Mesendoderm (in vitro differentiated cells): ENCODE measurements at places on chromosomes 6 and 20.

DNA sequence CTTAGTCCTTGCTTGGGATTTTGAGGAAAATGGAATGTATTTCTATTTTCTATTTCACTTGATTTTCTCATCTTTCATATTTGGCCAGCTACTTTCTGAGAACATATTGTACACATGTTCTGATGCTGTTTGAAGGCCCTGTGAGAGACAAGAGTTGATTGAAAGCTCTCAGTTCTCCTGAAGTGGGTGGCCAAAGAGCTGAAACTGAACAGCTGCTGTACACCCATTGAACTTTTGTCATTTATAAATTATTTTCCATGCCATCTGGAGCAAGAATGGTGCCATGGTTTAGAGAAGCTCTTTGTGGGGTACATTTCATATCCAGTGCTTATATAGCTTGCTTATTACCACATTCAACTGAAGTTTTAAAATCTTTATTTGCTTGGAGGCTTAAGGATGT lies 298.3 kb downstream of the PRL start:
- DNase-seq: no peak

DNA sequence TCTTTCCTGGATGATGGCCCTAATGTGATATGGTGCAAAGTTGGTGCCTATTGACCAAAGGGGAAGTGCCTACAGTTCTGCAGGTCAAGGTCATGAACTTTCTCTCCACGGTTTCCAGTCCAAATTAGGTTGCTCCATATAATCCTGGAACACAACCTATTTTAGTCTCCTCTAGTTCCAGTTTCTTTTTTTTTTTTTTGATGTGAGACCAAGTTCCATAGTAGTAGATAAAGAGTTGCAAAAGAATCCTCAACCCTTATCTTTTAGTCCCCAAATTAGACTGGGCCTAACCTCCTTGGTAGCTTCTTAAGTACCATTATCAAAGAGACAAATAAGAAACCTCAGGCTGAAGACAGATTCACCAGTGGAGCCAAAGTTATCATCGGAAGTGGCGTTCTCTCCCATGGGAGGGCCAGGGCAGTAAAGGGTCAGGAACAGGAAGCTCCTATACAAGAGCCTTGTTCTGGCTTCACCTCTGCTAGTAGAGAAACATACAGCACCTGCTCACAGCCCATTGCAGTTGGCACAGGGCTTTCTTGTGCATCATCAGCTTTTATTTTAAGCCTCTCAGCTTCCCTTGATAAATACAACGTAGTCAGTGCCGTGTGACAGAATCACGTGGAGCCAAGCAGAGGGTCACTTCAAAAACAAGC lies 132.2 kb upstream of the RREB1 start:
- DNase-seq: no peak

- DNase-seq: no peak
Measured at GRCh38 chr6:43671011-43671800, 16.4 kb downstream of the MRPS18A start.

- no peak for DNase-seq
Measured at GRCh38 chr6:62272114-62272513, 13.9 kb downstream of the KHDRBS2 start.

DNA sequence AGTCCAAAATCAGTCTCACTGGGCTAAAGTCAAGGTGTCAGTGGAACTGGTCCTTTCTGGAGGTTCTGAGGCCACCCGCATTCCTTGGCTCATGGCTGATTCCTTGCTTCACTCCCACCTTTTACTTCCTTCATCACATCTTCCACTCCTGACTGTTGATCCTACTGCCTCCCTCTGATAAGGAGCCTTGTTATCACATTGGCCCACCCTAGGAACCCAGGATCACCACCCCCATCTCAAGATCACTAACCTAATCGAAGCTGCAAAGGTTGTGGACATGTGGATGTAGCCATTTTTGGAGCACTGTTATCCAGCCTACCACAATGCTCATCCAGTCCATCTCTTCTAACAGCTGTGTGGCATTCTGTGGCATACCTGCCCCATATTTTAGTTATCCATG lies 87.2 kb downstream of the TNFAIP3 start:
- DNase-seq: no peak

DNA sequence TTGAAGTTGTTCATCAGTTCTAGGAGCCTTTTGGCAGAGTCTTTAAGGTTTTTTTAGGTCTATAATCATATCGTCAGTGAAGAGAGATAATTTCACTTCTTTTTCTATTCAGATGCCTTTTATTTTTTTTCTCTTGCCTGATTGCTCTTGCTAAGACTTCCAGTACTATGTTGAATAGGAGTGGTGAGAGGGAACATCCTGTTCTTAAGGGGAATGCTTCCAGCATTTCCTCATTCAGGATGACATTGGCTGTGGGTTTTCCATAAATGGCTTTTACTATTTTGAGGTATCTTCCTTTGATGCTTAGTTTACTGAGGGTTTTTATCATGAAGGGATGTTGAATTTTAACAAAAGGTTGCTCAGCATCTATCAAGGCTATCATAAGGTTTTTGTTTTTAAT lies 109.5 kb downstream of the CLVS2 start:
- no peak for DNase-seq

GRCh38 chr6:8084586-8084985 lies 17.8 kb downstream of the EEF1E1 start:
- peak; percentile 17 for DNase-seq

GRCh38 chr6:3011592-3011991 lies 11.9 kb downstream of the NQO2 start:
- DNase-seq: peak; percentile 35

DNA sequence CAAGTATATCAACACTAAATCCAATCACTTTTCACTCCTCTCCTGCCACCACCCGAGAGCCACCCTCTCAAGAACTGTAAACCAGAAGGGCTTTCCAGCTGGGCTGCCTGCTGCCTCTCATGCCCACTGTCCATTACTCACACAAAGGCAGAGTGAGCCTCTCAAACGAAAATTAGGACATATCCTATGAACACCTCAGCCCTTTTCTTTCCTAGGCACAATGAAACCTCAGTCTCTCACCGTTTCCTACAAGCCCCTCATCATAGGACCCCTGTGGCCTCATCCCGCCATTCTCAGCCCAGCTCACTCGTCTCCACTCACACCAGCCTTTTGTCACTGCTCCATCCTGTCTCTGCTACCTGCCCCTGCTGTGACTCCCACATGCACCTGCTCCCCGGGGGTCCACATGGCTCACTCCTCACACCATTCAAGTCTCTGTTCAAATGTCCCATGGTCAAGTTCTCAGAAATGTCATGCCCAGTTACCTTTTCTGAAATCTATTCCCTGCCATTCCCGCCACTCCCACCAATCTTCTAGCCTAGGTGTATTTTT lies 7.4 kb downstream of the HLA-F start:
- no peak for DNase-seq

DNA sequence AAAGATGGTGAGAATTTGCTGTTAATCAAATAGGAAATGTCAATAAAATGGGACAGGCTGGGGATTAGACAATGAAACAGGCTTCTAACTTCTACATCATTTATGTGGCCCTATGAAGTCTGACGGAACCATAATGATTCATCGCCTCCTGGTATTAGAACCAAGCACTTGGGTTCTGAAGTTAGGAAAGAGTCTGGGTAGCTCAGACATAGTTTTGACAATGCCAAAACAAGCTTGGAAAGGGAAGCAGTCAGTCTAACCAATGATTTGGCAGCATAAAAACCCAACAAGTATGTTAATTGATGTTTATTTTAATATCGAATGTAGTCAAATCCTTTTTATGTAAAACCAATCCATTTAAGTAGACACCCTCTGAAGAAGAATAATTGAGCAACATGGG lies 160.8 kb upstream of the RSPO3 start:
- DNase-seq: no peak

DNA sequence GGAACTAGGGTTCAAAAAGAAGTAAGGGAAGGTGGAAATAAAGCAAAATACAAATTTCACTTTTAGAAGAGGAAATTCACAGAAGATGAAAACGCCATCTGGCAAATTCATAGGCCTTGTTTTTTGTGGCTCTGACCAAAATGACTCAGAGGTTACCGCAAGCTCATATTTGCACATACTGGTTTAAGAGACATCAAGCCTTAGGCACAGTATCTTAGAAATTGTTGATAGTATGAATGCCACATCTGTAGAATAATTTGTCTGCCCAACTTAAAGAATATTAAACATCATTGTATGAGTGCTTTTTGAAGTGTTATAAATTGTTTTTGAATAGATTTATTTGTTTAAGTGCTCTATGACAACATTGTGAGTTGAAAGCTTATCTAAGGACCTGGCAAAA lies 10.6 kb downstream of the TAAR1 start:
- no peak for DNase-seq

- no peak for DNase-seq
Measured at GRCh38 chr6:16948396-16948795, 153.5 kb upstream of the STMND1 start.

- DNase-seq: no peak
Measured at GRCh38 chr6:30766461-30767157, 22.3 kb upstream of the IER3 start.

- no peak for DNase-seq
Measured at GRCh38 chr6:109052852-109053251, 41.8 kb downstream of the SESN1 start.

- no peak for DNase-seq
Measured at GRCh38 chr6:168919470-168920179, 334.0 kb downstream of the THBS2 start.

- peak; percentile 85 for DNase-seq
Measured at GRCh38 chr6:162467679-162468078, 259.9 kb downstream of the PRKN start.

- DNase-seq: no peak
Measured at GRCh38 chr6:15058200-15059061, 187.4 kb upstream of the JARID2 start.

GRCh38 chr20:52153896-52154295 lies 37.7 kb downstream of the ZFP64 start:
- no peak for DNase-seq

DNA sequence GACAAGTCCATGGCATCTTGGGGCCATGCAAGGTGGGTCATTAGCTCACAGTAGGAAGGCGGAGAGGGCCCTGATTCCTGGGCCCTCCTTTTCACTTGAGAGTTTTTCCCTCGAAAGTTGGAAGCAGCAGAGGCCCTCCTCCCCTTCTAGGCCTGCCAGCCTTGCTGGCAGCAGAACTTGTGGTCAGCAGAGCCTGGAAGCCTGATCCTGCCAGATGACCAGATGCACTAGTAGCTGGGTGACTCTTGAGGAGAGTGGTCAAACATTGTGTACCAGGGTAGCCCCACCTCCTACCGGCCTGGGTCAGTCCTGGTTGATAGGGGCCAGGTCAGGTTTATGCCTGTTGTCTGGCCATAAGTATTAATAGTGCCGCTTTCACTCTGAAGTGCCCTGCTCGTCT lies 3.8 kb upstream of the HMGA1 start:
- no peak for DNase-seq

GRCh38 chr6:143117108-143117507 lies 56.4 kb downstream of the AIG1 start:
- no peak for DNase-seq

DNA sequence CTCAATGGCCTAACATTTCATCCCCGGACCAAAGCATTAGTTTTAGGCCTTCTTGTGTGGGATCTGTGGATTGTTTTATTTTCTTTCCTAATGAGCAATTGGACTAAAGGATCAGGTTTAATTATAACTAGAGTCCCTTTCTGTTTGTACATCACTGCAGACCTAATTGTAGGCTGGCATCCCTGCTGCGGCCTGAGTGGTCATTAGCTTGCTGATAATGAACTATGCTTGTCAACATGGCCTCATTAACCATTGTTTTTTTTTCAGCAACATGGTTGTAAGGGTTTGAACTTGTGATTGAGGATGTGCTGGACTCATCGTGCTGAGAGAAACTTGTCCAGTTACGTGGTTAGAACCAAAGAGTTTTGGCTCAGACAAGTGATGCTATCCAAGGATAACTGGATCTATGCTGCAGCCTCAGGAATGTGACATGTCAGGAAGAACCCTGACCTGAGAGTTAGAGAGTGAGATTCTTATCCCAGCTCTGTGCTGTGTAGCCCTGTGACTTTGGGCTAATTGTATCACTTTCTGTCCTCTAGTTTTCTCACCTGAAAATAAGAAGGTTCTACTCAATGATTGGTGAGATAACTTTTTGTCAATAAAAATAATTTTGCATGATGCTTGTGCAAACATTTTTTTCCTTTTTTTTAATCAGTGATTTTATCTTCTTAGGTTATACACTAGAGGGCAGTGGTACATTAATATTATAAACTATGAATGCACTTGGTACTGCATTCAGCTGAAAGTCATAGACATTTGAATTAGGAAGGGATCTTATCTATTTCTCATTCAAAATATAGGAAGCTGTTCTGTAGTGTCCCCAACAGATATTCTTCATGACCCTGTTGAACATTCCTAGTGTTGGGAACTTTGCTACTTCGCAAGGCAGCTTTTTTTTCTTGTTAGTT lies 140.9 kb downstream of the RNF144B start:
- peak; percentile 38 for DNase-seq

- no peak for DNase-seq
Measured at GRCh38 chr20:19231359-19232035, 19.1 kb downstream of the SLC24A3 start.

GRCh38 chr6:52304983-52305390 lies 20.4 kb upstream of the MCM3 start:
- DNase-seq: no peak

DNA sequence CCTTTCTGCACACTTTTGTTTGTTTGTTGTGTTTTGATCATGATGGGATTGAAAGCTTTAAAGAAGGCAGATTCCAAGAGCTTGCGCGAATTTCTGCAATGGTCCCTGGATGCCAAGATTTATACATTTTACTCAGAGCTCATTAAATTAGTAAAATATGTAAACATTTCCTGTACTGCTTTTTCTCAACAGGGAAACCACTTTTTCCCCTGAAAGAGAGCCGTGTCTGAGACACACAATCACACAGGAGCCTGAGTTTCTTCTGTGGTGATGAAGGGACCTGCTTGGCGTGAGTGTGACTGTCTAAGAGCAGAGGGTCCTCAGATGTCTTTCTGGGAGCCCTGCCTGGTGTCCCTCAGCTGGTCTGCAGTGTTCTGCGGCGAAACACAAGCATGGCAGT lies 12.1 kb upstream of the TAGAP start:
- no peak for DNase-seq

DNA sequence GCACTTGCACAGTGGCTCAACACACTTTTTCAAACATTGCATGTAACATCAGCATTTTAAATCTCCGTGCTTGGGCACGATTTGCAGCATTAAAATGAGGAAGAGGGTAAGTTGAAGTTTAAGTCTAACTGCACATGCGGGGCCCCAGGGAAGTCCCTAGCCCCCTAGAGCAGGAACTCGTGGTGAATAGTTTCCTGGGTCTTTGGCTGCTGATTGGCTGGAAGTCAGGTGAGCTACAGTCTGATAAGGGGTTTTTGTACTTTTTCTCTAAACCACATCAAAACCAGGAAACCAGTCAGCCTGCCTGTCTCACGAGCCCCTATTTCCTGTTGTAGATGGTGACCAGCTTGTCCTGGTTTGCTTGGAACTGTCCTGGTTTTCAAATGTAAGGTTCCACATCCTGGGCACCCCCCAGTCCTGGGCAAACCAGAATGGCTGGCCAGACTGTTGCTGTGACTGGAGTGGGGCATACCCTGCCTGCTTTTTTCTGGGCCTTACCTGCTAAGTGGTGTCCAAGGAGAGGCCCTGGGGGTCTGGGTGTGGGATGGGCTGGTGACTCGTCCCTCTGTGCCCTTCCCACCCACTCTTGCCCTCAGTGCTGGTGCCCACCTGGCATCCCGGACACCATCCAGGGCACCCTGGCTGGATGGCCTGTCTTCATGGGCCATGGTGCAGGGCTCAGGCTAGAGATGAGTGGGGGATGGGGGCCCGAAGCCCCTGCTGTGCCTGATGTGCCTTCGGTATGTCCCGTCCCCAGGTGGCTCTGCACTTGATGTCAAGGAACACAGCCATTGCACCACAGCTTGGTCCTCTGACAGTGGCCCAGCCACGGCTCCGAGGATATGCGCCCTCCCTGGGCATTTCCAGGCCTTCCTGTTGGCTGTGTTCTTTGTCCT lies 31.8 kb downstream of the SUN5 start:
- peak; percentile 69 for DNase-seq
